ENCODE measurements at places on chromosomes 12 and 14.

DNA sequence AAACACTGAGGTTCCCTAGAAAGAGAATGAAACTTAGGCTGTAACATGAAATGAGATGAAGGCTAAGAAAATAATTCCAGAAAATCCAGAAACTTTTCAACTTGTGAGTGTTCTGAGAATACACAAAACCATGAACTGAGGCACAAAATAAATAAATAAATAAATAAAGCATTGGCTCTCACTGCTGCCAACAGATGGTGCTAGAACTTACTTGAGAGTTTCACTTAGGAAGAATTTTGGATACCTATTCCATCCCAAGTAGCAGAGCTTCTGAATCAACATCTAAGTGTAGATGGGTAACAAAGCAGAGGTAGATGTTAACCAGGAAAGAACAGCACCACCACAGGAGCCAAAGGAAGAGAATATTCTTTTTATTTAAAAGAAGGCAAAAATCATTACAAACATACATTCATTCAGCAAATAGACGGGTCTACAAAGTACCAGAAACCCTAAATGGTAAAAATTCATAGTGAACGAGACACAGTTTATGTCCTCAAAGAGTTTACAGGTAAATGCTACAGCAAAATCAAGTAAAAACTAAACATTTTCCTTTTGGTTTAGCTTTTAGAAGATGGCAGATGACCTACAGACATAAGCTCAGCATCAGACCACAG lies 16.7 kb downstream of the EPS8 start:
- no peak for DNase-seq

DNA sequence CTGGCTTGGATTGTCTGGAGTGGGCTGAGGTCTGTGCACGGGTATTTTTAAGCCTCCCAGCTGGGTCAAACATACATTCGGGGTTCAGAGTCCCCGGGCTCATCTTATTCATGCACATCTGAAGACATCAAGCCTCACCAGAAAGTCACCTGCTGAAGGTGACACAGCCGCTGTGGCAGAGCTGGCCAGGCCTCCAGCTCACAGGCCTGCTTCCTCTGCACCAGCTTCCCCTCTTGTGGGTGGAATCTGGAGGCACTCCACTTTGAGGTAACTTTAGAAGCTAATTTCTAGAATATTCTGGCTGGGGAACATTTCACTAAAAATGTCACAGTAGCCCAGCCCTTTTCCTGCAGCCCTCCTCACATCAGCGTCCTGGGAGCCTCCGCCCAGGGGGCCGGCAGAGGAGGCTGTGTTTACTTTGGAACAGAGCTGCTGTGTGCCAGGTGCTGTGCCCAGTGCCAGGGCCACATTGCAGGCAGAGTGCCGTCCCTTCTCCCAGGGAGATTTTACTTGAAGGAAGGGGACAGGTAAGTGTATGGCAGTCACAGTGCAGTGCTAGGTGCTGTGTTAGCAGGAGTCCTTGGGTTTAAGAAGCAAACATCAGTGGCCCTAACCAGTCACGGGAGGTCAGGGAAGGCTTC lies 62.2 kb downstream of the TSPAN11 start:
- DNase-seq: no peak

- no peak for DNase-seq
Measured at GRCh38 chr14:91238661-91239060, 5.8 kb downstream of the GPR68 start.

DNA sequence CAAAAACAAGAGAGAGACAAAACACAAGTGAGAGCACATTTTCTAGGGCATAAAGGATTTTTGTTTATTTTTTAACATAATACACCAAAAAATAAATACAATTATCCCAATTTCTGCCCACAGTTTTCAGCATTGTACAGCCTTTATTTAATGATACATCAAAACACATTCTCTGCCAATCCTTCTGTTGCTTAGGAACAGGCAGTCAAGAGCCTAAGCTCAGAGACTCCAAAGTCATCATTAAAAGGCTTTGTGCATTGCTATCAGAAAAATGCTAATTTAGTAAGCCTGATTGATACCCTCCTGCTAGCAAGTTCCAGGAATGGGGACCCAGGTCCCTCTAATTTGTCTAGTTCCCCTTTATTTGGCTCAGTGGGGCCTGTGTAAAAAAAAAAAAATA lies 536.5 kb downstream of the RPS29 start:
- DNase-seq: no peak
